ENCODE measurements at places on chromosomes 6 and 20. TPM values are rescaled to one million over a fixed set of nuclear protein-coding genes. Genes with fewer than 3 reads are reported as not detected.

DNA sequence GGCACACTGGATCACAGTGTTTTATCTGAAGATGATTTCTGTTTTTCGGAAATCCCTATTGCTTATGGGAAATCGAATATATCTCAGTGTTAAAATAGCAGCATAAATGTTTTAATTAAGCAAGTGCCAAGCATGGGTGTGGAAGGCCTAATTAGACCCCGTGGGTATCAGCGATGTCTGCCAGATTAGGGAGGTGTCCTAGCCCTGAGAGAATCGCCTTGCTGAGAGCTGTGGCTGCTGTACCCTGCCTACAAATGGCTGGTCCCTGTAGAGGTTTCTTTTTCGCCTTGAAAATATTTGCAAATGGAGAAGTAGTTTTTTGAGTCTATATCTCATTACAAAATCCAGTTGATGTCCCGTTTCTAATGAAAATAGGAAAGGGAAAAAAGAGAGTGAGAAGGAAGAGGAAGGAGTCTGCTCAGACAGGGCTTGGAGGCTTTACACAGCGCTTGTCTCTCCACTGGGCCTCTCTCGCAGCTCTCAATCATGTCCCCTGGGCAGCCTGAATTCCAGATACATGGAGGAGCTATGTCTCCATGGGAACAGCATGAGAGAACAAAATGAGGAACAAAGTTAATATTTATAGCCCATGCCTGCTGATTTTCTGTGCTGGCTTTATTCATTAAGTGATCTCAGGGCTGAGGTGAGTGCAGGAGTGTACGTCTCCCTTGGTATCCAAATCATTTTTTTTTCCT is 35.2 kb upstream of the BCLAF1 start:
- H3K36me3 ChIP-seq: no peaks in the 10 kb centered on the region
- no peak for DNase-seq
- no peaks in the 10 kb centered on the region for H3K4me1 ChIP-seq
- no peak overlapping the region for H3K4me3 ChIP-seq
- no peak overlapping the region for H3K27ac ChIP-seq

GRCh38 chr6:20575125-20575524 is 40.9 kb downstream of the CDKAL1 start:
- no peak overlapping the region for H3K27ac ChIP-seq
- peak; percentile 25 for DNase-seq
- H3K36me3 ChIP-seq: no peaks in the 10 kb centered on the region
- H3K4me3 ChIP-seq: no peak overlapping the region
- no peaks in the 10 kb centered on the region for H3K27me3 ChIP-seq

GRCh38 chr20:33667676-33668465 is 1.1 kb downstream of the ACTL10 start:
- peaks cover 18% of the 10 kb centered on the region for H3K4me1 ChIP-seq
- peak overlapping the region; percentile 52 for H3K4me3 ChIP-seq
- peak; percentile 84 for DNase-seq
- no peaks in the 10 kb centered on the region for H3K36me3 ChIP-seq
- H3K27me3 ChIP-seq: no peaks in the 10 kb centered on the region
- H3K27ac ChIP-seq: peak overlapping the region; percentile 90

BCKDHB gene
- 47.1 TPM for total RNA-seq

FERMT1 gene
- 83.9 TPM for total RNA-seq

TNFRSF6B gene
- 7.5 TPM for total RNA-seq

UCKL1 gene
- 49.5 TPM for total RNA-seq

DNA sequence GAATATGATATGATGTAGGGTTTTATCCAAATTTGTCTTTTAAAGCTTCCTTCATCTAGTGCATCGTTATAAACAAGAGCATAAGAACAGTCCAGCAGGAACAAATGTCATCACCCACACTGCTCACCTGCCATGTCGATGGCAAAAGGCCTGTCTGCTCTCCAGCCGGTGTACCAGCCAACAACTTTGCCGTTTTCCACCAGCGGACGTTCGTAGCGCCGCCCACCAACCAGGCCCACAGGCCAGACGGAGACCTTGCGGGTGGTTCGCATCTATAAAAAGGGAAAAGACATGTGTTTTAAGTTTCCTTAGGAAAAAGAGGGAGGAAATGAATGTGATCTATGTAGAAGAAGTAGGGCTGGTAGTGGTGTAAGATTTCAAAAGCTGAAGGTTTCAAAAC is 62.9 kb downstream of the B3GAT2 start:
- no peaks in the 10 kb centered on the region for H3K36me3 ChIP-seq
- H3K4me1 ChIP-seq: no peaks in the 10 kb centered on the region
- H3K27ac ChIP-seq: no peak overlapping the region
- DNase-seq: no peak
